ENCODE measurements at places on chromosomes 12 and 14.

GRCh38 chr12:23810329-23810902 is 139.1 kb downstream of the SOX5 start:
- DNase-seq = no peak

DNA sequence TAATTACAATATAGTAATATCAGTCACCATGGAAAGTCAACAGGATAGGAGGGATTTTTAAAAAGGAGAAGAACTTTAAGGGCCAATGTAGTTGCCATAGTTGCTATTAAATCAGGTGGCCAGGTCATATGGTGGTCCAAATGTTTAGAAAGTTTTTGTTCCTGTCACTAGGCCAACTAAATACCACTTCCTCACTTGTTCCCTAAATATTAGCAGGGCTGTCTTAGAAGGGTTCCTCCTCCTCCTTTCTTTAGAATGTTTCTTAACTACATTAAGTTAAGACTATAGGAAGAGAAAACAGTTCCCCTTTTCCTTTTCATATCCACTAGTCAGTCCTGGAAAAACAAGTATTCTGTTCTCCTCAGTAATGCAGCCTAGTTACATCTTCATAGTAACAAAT is 50.3 kb downstream of the MON2 start:
- no peak for DNase-seq

DNA sequence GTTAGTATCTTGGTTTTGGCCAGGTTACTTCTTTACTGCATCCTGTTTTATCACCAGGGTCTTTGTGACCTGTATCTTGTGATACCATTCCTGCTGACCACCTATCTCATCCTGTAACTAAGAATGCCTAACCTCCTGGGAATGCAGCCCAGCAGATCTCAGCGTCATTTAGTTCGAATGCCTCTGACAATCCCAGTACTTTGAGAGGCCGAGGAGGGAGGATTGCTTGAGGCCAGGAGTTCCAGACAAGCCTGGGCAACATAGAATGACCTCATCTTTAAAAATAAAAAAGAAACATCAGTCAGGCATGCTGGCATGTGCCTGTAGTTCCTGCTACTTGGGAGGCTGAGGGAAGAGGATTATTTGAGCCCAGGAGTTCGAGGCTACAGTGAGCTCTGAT is 206.5 kb downstream of the SUDS3 start:
- DNase-seq = no peak

DNA sequence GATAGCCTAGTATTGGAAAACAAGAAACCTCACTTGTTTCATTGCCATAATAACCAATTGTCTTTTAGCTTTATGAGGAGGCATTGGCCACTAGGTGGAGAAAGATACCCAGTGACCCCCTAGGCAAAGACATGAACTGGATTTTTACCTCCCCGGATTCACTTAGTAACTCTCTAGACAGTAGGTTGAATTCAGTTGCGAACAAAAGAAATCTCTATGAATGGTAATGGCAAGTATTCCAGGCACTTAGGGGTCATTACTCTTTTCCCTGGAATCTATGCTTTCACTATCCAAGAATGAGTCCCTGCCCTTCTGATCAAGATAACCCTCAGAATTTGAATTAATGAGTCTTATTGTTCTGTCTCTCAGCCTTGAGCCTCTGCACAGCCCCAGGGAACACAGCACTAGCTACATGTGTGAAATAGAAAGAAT is 29.5 kb upstream of the RHOJ start:
- peak; percentile 52 for DNase-seq

- DNase-seq = no peak
Observed at GRCh38 chr12:92378682-92379479, 233.2 kb upstream of the BTG1 start.

DNA sequence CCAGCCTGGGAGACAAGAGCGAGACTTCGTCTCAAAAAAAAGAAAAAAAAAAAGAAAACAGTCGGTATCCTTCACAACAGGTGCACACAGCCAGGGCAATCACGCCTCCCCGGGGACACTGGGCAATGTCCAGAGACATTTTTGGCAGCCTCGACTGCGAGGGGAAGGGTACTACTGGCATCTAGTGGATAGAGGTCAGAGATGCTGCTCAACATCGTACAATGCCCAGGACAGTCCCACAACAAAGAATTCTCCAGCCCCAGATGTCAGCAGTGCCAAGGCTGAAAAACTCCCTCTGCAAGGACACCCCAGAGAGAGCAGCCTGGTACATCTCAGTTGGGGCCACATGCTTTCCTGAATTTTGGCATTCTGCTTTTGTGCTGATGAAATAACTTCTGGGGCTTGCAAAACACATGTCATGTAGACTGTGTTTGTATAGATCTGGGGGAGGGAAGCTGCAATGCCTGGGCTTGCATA is 21.5 kb downstream of the ALDH2 start:
- DNase-seq = no peak

- no peak for DNase-seq
Observed at GRCh38 chr14:85115921-85116320, 414.0 kb upstream of the FLRT2 start.

- DNase-seq = no peak
Observed at GRCh38 chr12:80032946-80033345, 66.4 kb upstream of the OTOGL start.

DNA sequence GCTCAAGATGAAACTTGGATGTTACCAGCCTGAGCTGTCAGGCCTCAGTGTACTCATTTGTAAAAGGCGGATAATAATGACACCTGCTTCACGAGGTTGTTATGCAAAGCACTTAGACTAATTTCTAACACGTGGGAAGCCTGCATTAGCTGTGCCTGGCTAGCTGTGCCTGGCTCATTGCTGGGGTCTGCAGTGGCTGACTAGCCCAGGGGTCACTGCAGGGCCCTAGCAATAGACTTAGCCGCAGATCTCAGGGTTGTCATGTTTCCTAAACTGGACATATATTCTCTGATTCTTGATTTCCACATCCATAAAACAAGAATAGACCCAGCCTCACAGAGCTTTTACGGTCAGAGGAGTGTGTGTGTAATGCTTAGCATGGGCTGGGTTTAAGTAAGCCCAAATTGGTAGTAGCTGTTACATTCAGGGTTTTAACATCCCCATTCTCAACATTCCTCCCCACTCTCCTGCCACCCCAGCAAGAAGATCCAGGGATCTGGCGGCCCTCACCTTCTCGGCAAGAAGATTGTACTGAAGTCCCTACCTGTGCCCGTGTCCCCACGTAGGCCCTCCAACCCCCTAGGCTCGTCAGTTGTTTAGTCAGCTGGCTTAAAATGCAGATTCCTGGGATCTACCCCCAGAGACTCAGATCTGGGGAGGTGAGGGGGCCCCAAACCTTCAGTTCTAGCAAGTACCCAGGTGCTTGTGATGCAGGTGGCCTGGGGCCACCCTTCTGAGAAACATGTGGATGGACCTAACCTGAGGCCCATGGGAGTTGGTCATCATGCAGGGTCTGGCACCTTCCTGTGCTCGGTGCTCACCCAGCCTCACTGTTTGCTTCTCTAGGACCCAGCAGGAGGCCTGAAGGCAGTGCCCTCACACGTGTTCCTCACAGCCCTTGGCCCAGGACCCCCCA is 8.6 kb downstream of the NR4A1 start:
- DNase-seq = no peak

- no peak for DNase-seq
Observed at GRCh38 chr12:2693244-2693860, 101.4 kb upstream of the FKBP4 start.

DNA sequence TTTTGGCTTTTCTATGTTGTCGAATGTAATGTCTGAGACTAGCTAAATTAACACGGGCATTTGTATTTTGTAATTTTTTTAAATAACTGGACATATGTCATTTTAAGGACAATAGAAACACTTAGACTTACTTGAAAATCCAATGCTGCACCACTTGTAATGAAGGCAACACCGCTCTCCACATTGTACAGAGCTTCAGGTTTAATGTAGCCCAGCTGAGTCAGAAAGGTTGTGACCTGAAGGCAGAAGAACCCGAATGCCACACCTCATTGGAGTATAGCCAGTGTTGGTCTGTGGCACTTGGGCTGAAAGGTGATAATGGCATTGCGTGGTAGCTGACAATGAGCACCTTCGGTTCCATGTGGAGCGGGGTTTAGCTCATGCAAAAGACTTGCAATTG is 79.3 kb downstream of the KICS2 start:
- DNase-seq = no peak

GRCh38 chr14:101026341-101026740 is 122.8 kb upstream of the RTL1 start:
- no peak for DNase-seq

DNA sequence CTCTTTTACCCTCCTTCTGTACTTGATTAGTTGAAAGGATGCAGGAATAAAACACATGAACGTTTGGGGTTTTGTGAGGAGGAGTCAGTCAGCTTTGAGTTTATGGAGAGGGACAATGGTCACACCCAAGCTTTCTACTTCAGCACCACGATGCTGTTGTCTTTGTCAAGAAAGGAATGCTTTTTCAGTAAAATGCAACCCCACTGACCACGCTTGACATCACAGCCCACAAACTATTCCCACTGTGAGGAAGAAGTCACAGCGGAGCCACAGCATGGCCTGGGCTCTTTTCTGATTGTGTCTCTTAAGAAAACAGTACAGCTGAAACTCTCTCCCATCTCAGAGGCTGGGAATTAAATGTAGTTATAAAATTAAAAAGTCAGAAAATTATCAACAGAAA is 135.2 kb downstream of the APAF1 start:
- DNase-seq = no peak

DNA sequence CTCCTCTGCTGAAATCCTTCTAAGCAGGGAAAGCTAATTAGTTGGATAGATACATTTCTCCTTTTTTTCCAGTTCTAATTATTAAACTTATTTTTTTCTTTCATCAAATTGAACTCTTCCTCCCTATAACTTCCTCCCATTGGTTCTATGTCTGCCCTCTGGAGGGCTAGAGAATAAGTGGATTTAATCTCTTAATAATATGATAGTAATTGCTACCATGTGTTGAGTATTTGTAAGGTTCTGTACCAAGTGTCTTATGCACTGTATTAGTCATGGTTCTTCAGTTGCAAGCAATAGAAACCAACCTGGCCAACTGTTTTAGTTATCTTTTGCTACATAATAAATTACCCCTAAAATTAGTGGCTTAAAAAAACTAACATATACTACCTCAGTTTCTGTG is 190.5 kb upstream of the PLXNC1 start:
- no peak for DNase-seq

DNA sequence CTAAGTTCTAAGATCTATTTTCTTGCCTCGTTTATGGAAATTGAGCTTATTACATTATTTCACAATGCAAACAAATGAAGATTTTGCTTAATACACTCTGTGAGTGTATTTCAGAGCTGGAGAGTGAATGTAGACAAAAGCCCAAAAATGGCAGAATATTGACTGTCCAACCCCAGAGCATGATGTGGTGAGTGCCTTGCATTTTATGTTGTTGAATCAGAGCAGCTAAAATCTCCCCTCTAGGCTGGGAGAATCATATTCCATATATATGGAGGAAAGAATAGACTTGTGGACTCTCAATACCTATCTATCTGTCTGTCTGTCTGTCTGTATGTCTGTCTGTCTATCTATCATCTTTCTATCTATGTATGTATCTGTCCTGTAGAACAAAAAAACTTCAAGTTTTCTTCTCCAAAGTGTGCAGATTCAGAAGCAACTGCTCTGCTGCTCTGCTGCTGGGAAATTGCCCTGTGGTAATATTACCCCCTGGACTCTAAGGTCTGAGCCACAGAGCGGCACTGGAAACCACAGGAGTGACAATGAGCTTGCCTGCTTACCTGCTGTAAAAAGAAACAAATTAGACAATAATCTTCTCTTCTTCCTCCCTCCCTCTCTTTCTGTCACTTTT is 209.4 kb upstream of the PRICKLE1 start:
- no peak for DNase-seq

DNA sequence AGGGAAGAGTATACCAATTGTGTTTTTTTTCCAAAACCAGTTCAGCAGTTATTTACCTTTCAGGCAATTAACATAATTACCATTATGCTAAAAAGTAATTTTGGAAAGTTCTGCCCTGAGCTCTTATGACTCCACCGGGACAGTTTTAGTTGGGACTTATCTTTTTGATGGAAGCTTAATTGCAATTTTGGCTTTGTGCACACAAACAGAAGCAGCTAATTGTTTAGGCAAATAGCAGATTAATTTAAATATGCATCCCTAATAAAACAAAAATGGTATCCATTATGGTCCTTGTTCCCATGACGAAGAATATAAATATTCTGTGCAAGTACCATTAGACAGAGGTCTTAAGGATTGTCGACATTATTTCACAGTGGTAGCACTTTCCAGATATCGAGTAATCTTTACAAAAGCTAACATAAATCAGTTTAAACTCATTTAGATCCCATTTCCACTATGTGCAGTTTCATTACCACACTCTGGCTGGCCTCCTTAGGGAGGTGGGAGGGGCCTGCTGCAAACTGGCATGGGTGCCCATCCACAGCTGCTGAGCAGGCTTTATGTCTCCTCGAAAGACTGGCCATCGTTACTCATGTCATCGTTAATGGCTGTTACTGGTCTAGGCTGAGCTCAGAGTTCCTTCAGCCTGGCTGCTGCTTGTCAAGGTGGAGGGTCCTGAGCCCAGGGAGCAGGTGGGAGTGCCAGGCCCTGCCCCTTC is 68.2 kb downstream of the FBXW8 start:
- no peak for DNase-seq

DNA sequence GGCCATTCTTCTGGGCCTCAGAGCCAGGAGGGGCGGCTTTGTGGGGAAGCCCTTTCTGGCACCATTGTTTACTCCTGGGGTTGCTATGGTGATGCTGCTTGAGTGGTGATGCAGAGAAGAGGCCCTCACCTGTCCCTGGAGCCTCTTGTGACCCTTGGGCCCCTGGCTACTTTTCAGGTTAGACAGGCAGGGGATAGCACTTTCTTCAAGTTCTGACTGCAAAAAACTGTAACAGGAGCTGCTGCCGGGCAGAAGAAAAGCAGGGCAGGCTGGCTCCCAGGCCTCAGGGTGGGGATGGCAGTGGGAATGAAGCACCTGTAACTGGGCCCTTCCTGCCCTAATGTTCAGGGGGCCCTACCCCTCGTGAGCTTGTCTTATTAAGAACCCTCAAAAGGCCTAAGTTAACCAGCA is at the start of gene TEX52:
Gene TEX52 (minus strand): TSS at position 19 of the 411 bp plus-strand sequence. CDS start 13 bp downstream, at position 6.
- DNase-seq = peak; percentile 71

GRCh38 chr12:118098401-118098800 is 5.4 kb downstream of the VSIG10 start:
- DNase-seq = no peak

DNA sequence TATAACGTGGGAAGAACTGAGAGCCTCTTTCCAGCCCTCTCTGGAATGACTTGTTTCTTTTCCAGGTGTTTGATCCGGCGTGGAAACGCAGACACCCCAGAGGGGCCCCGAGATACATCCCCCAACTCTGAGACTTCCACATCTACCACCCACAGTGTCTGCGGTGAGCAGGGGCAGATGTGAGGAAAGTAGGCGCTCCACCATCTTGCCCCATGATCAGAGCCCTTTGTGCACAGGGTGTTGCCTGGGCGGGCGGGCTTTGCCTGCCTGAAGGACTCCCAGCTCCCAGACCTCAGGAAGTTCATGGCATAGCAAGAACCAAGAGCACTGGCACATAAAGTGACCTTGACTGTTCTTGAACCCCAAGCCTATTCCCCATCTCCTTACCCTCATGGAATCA is 2.8 kb downstream of the CARMIL3 start:
- DNase-seq = no peak

DNA sequence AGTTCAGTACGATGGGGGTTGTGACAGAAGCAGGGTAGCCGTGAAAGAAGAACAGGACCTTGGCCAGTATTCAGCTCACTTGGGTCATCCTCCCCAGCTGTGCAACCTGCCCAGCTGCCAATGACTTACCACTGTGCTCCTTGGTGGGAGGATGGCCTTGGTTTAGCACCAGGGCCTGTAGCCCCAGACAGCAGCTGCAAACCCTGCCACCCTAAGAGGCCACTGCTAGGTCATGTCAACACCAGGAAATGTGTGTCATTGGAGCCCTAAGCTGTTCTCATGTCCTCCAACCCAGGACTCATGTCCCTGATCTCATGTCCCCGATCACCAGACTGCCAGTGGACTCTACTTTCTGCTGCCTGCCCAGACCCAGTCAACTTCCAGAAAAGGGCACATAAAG is 3.0 kb upstream of the CRACR2A start:
- DNase-seq = no peak
